ENCODE measurements at places on chromosomes 2 and 18. TPM values are rescaled to one million over a fixed set of nuclear protein-coding genes. Genes with fewer than 3 reads are reported as not detected.

KIAA2012 gene
- total RNA-seq, result not detected

DNA sequence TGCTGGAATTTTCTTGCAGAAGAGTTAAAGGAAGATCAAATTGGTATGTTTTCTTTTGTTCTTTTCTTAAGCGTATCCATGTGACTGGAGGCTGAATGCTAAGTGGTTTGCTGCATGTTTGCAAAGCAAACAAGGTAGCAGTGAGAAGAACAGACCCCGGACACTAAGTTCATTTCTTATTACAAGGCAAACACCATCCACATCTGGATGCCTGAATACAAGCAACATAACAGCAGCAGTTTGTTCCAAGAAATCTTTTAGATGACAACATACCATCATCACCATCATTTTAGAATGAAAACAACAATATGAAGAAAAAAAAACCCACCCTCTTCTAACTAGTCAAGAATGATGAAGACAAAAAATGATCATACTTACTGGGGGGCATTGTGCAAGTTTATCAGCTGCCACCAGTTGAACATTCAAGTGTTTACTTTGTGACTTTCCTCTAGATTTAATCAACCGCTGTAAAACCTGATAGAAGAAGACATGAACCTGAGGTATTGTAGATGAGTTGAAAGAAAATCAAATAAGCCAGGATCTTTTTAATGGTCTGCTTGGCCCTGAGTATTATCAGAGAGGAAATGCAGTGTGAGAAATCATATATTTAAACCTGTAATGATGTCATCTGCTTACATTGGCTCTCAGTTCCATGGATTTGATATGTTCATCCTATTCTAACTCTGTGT, 25.0 kb upstream of the ARL5A start:
- no peak overlapping the region for H3K4me3 ChIP-seq
- no peaks in the 10 kb centered on the region for H3K36me3 ChIP-seq
- no peaks in the 10 kb centered on the region for H3K27me3 ChIP-seq

- H3K27ac ChIP-seq, result no peak overlapping the region
- H3K4me3 ChIP-seq, result no peak overlapping the region
- H3K36me3 ChIP-seq, result no peaks in the 10 kb centered on the region
- no peak for DNase-seq
Observed at GRCh38 chr18:65093346-65093745, 657.5 kb upstream of the CDH7 start.

IL18R1 gene
- 0.07 TPM for total RNA-seq

DNA sequence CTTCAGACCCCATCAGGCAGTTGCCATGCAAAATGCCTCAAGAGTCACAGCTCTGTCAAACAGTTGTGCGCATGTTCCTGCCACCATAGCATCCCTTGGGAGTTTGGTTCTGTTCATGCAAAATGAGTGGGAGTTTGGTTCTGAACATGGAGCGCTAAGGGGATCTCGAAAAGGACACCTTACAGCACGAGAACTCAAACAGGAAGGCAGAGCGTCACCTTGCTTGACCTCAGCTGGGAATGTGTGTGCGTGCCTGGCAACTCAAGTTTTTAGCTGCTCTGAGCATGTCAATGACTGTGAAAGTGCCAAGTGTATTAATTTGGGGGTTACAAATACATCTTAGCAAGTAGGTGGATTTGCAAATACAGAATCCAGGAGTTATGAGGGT, 16.6 kb downstream of the MALL start:
- no peak overlapping the region for H3K4me3 ChIP-seq
- no peak overlapping the region for H3K27ac ChIP-seq
- no peaks in the 10 kb centered on the region for H3K4me1 ChIP-seq
- DNase-seq, result peak; percentile 13

- H3K4me1 ChIP-seq, result peaks cover 34% of the 10 kb centered on the region
- H3K27ac ChIP-seq, result peak overlapping the region; percentile 99
- no peaks in the 10 kb centered on the region for H3K36me3 ChIP-seq
- H3K27me3 ChIP-seq, result no peaks in the 10 kb centered on the region
- no peak for DNase-seq
Observed at GRCh38 chr2:66430505-66431273, 4.2 kb upstream of the MEIS1 start.

- H3K4me3 ChIP-seq, result peak overlapping the region; percentile 33
- H3K27me3 ChIP-seq, result no peaks in the 10 kb centered on the region
- peak overlapping the region; percentile 70 for H3K27ac ChIP-seq
- DNase-seq, result peak; percentile 83
- no peaks in the 10 kb centered on the region for H3K36me3 ChIP-seq
Observed at GRCh38 chr2:174846941-174847938, 83.0 kb upstream of the CHRNA1 start.

ANKRD29 gene
- 0.77 TPM for total RNA-seq

CXCR1 gene
- not detected for total RNA-seq

- H3K4me3 ChIP-seq, result no peak overlapping the region
- no peaks in the 10 kb centered on the region for H3K27me3 ChIP-seq
- no peaks in the 10 kb centered on the region for H3K4me1 ChIP-seq
- DNase-seq, result no peak
- H3K27ac ChIP-seq, result no peak overlapping the region
Observed at GRCh38 chr2:69067026-69067630, 54.1 kb downstream of the ANTXR1 start.

ANKRD62 gene
- total RNA-seq, result not detected

GRCh38 chr2:236889791-236890704, 195.6 kb upstream of the COPS8 start:
- no peaks in the 10 kb centered on the region for H3K27me3 ChIP-seq
- no peaks in the 10 kb centered on the region for H3K4me1 ChIP-seq
- no peak for DNase-seq
- no peak overlapping the region for H3K27ac ChIP-seq

DNA sequence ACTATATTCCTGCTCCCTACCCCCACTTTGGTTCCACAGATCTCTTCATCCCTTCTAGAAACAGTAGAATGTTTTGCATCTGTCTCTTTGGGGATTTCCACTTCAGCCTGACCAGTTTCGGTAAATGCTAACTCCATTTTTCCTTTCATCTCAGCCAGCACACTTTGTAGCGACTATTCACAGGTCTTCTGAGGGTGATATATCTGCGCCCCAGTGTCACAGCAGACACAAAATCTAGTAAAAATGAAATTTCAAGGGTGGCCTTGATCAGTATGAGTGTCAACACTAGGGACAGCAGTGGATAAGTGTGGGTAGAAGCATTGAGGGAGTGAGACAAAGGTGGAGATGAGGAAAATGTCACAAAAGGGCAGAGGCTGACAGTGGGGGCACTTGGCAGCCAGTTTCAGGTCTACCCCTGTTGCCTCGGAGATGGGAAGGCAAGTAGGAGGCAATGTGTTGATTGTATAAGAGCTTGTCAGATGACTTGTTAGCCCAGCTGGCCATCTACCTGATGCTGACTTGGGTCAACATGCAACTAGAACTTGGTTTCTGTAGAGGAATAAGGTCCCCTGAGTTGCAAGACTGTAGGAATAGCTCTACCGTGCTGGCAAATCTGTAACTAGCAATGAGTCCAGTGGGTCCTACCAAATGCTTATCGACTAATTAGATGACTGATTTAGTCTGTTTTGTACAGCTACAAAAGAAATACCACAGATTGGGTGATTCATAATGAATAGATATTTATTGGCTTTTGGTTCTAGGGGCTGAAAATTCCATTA, 60.7 kb downstream of the CXCR4 start:
- H3K36me3 ChIP-seq, result no peaks in the 10 kb centered on the region
- H3K27ac ChIP-seq, result no peak overlapping the region
- no peaks in the 10 kb centered on the region for H3K27me3 ChIP-seq
- peaks cover 35% of the 10 kb centered on the region for H3K4me1 ChIP-seq
- no peak overlapping the region for H3K4me3 ChIP-seq

DNA sequence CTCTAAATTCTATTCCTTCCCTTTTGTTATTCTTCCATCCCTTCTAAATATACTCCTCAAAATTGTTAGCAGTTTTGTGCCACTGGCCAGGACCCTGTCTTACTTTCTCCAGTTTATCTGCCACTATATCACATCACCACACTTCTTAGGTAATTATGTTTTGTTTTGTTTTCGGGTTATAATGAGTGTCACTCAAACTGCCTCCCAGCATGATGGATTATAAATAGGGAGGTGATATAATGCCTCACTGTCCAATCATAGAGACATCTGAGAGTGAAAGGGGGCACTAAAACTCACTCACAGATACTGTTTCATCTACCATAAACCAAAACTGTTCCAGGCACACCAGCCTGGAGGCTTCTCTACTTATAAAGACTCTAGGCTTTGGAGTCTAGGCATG, 3.5 kb downstream of the RSAD2 start:
- no peaks in the 10 kb centered on the region for H3K4me1 ChIP-seq
- H3K4me3 ChIP-seq, result no peak overlapping the region
- no peaks in the 10 kb centered on the region for H3K36me3 ChIP-seq
- H3K27ac ChIP-seq, result no peak overlapping the region
- DNase-seq, result no peak
- no peaks in the 10 kb centered on the region for H3K27me3 ChIP-seq

BCL11A gene
- 15.7 TPM for total RNA-seq

DNA sequence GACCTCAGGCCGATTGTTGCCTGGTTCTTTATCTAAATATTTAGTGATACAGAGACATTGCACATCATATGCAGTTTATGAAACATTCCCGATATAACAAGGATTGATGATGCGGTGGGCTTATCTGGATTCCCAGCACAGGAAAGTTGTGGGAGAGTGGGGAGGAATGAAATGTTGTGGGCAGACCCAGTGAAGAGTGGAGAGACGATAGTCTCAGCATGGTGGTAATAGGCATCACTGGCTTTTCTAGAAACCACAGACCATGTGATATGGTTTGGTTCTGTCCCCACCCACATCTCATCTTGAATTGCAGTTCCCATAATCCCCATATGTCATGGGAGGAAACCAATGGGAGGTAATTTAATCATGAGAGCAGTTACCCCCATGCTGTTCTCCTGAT, 34.8 kb upstream of the RND3 start:
- no peak for DNase-seq
- no peak overlapping the region for H3K27ac ChIP-seq
- no peaks in the 10 kb centered on the region for H3K36me3 ChIP-seq
- no peak overlapping the region for H3K4me3 ChIP-seq

DNA sequence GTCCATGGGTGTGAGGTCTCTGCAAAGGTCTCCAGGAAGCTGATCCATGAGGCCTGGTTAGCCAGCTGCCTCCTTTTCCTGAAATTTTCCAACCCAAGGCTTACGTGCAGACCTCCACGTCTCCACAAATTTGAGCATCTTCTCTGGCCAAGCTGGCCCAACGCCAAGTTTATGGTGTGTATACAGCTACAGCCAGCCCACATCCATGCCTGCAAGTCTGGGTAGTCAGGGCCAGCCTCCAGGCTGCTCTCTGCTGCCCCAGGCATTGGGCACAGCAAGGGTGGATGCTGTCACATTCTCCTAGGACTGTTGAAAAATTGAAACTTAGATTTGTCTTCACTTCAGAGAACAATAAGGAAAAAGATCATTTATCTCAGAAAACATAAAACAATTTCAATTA, 525.5 kb upstream of the CHAC2 start:
- H3K4me1 ChIP-seq, result no peaks in the 10 kb centered on the region
- DNase-seq, result no peak
- H3K36me3 ChIP-seq, result no peaks in the 10 kb centered on the region

DNA sequence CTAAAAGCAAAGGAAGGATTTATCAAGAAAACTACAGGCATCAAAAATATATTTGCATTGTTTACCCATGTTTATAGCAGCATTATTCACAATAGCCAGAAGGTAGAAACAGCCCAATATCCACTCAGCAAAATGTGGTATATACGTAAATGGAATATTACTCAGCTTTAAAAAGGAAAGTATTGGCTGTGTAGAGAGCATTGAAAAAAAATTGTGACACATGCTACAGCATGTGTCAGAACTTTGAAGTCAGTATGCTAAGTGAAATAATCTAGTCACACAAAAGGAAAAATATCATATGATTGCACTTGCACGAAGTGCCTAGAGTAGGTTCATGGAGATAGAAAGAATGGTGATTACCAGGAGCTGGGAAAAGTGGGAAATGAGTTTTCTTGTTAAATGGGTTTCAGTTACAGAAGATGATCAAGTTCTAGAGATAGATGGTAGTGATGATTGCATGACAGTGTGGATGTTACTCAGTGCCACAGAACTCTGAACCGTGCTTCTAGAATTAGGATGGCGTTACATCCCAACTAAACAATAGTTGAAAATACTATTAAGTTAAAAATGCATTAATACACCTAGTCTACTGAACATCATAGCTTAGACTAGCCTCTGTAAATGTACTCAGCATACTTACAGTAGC, 20.1 kb downstream of the ANKRD12 start:
- DNase-seq, result no peak
- H3K27me3 ChIP-seq, result no peaks in the 10 kb centered on the region
- H3K4me1 ChIP-seq, result no peaks in the 10 kb centered on the region
- H3K27ac ChIP-seq, result no peak overlapping the region

- H3K4me1 ChIP-seq, result no peaks in the 10 kb centered on the region
- H3K27ac ChIP-seq, result no peak overlapping the region
- H3K27me3 ChIP-seq, result no peaks in the 10 kb centered on the region
Observed at GRCh38 chr18:3547891-3548615, 98.1 kb downstream of the TGIF1 start.

DNA sequence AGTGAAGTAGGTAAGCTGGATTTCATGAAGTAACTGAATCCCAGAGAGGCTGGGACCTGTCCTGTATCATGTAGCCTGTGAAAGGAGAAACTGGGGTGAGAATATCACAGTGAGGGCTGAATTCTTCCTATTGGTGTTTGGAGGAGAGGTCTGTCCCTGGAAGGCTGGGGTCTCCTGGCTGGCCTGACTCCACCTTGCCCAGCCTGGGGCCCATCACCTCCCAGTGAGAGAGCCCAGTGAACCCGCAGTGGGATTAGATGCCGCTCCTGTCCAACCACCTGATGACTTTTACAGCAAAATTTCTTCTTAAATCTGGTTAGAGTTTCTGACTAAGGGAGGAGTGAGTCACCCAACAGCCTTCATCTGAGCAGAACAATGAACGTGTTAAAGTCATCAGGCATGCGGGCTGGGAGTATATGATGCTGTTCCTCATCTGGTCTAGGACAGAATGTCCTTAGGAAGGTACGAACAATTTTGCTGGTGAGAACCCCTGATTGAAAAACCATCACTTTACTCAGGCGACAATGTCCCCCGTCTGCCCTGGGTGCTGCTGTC, 152.9 kb downstream of the LPIN1 start:
- no peak overlapping the region for H3K27ac ChIP-seq
- no peaks in the 10 kb centered on the region for H3K27me3 ChIP-seq
- DNase-seq, result no peak
- no peak overlapping the region for H3K4me3 ChIP-seq
- H3K36me3 ChIP-seq, result no peaks in the 10 kb centered on the region
- no peaks in the 10 kb centered on the region for H3K4me1 ChIP-seq

COMMD1 gene
- 36.1 TPM for total RNA-seq

POTEI gene
- total RNA-seq, result 2.4 TPM

DNA sequence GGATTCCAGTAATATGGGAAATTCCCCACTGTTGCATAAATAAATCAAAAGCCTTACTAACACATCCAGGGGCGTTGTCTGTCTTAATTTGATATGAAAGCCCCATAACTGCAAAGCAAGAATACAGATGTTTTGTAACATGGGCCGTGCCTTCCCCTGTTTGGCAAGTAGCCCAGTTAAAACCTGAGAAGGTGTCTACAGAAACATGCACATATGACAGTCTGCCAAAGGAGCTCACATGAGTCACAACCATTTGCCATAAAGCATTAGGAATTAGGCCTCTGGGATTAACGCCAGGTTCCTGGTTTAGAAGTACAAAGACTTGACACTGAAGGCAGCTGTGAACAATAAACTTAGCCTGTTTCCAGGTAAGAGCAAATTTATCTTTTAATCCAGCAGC, 43.1 kb upstream of the LONRF2 start:
- H3K27me3 ChIP-seq, result no peaks in the 10 kb centered on the region
- H3K4me1 ChIP-seq, result no peaks in the 10 kb centered on the region
- H3K27ac ChIP-seq, result no peak overlapping the region
- peak; percentile 82 for DNase-seq
- H3K36me3 ChIP-seq, result no peaks in the 10 kb centered on the region

Data from cardiac muscle cell (in vitro differentiated cells and primary cell).